GM10248 (cell line): ENCODE measurements at places on chromosomes 16 and 17.

GRCh38 chr17:2958706-2959222 is 104.6 kb downstream of the OR1D5 start:
- DNase-seq, result no peak

DNA sequence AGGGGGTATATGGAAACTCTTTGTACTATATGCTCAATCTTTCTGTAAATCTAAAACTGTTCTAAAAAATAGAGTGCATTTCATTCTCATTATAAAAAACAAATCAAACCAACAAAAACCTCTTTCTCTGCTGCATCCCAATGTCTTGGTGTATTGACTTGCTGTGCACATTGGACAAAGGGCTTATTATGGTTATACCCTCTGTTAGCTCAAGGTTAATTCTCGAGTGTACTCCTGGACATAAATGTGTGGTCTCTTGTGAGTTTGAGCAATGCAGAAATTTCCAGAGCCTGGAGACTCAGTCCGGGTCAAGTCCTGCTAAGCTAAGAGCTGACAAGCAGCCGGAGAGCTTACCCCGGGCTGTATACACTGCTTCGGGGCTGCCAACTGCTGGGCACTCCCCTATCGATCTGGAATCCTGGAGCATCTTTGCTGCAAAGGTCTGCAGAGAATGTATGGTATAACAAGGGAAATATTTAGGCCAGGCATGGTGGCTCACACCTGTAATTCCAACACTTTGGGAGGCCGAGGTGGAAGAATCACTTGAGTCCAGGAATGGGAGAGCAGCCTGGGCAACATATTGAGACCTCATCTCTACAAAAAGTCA is 66.2 kb upstream of the BRD7 start:
- no peak for DNase-seq

GRCh38 chr16:49980166-49980565 is 44.9 kb upstream of the CNEP1R1 start:
- DNase-seq, result no peak

GRCh38 chr17:61380836-61381525 is 18.7 kb upstream of the TBX2 start:
- DNase-seq, result no peak

DNA sequence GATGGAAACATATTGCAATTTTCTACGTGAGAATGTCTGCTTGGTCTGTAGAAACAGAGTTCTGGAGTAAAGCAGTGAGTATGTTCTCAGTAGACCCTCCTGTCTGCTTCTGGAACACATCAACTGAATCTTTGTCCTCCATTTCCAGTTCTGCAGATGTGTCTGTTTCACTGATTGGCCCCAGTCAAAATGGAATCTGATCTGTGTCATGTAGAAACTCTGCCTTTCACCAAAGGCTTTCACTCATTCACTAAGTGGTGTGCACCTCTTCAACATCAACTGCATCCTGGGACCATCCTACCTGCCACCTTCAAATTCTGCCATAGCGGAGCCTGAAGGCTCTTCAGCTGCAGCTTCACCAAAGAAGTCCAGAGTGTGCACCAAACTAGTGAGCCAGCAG is 2.8 kb upstream of the ZNF267 start:
- DNase-seq, result no peak

GRCh38 chr17:82483836-82484235 is 25.3 kb downstream of the NARF start:
- DNase-seq, result no peak

- peak; percentile 75 for DNase-seq
Observed at GRCh38 chr17:8126491-8127066, 2.7 kb upstream of the HES7 start.

- peak; percentile 79 for DNase-seq
Observed at GRCh38 chr17:17783116-17783824, 53.5 kb downstream of the SREBF1 start.

DNA sequence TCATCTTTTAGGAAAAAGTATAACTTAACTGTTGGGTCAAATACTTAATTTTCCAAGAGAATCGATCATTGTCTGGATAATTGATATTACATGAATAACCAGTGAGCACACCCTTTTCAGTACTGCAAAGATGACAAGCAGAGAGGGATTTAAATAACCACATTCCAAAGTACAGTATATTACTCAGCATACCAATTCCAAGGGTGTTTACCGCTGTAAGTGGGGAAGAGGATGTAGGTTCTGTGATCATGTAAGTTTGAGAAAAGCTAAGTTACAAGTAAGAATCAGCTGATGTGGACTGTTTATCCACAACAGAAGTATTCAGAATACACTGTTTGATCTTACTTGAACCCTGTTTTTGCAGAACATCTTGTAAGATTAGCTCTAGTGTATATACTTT is 6.1 kb downstream of the GDE1 start:
- DNase-seq, result no peak

DNA sequence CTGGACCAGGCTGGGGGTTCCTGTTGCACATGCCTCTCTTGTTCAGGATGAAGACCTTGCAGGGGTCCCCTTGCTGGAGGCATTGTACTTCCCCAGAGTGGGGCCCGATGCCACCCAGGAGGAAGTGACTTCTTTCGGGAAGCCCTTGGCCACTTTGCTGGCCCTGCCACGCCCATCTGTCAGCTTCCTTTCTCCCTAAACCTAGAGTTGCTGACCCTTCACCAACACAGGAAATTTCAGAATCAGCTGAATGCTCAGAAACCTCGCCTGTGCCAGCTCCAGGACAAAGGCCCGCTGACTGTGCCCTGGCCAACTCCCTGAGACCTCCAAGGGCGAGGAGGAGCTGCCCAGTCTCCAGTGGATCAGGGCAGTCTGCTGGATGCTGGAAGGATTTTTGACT is 26.7 kb downstream of the WNT9B start:
- no peak for DNase-seq

GRCh38 chr17:68612209-68612922 is 11.2 kb upstream of the FAM20A start:
- DNase-seq, result no peak

GRCh38 chr16:69566981-69567680 is 1.4 kb downstream of the NFAT5 start:
- peak; percentile 54 for DNase-seq

DNA sequence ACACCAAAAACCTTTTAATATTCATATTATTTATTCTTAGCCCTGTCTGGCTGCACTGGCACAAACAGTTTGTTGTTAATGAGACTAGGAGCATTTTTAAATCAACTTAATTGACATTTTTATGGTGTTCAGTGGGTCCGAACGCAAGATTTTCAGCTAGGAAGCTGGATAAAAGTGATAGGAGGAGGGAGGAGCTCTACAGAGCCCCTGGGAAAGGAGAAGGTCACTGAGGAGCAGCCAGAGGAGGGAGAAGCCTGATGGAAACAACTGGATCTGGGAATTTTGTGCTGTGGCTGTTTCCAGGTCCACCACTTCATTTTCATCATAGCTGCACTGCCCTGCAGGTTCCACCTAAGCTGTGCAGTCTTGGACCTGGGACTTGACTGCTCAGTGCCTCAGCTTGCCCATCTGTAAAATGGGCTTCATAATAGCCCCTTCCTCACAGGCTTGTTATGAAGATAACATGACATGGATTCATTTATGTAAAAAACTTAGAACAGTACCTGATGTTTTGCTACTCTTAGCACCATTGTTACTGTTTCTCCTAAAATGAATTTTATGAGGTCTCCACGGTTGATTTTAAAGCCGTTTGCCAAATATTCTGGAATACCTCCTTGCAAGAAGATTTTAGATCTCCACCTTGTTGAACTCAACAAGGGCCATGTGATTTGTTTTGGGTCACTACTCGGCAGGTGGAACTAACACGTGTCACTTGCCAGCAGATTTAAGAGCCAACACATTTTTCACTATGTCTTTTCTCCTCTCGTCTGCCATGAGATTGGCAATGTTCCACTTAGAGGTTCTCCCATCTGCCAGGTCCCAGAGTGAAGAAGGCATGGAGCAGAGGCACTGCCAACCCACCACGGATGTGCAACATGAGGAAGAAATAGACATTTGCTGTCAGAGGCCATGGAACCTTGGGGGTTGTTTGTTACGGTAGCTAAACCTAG is 18.7 kb upstream of the GRIN2A start:
- no peak for DNase-seq

DNA sequence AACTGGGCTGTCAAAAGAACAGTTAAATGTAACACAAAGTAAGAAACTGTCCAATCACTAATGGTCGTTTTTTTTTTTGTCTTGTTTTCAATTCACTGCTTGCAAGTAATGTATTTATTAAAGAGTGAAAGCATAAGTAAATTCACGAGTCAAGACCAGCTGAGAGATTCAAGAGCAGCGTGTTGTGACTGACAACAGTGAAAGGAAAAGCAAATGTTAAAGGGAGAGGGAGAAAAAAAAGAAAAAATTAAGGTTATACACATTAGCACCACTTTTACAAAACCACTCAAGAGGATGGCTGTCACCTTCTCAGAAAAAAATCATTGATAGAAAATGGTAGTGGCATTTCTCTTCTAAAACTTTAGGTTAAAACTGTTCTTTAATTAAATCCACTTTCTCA is 36.1 kb downstream of the GPATCH8 start:
- no peak for DNase-seq

GRCh38 chr17:9811537-9811936 is 10.3 kb downstream of the GSG1L2 start:
- no peak for DNase-seq

GRCh38 chr16:3020247-3020603 is at the start of gene TNFRSF12A:
TNFRSF12A (plus strand) TSS chr16:3020368; CDS start chr16:3020398, 30 bp downstream.
- DNase-seq, result peak; percentile 91

GRCh38 chr17:36888236-36888951 is 48.9 kb upstream of the LHX1 start:
- no peak for DNase-seq

DNA sequence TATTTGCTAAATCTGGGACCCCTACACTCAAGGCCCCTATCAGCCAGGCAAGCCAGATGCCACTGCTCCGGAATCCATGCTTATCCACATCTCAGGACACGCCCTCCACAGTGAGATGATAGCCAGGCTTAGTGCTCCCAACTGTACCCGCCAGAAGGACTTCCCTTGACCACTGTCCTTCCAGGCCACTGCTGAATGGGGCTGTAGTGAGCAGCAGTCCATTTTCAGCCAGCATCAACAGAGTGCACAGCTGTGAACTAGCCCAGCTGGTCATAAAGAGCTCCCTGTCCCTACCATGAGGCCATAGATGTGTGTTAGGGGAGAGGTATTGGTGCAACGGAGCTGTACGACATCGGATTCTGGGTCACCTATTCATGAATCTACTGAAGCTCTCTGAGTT is 13.0 kb upstream of the MED9 start:
- DNase-seq, result no peak

DNA sequence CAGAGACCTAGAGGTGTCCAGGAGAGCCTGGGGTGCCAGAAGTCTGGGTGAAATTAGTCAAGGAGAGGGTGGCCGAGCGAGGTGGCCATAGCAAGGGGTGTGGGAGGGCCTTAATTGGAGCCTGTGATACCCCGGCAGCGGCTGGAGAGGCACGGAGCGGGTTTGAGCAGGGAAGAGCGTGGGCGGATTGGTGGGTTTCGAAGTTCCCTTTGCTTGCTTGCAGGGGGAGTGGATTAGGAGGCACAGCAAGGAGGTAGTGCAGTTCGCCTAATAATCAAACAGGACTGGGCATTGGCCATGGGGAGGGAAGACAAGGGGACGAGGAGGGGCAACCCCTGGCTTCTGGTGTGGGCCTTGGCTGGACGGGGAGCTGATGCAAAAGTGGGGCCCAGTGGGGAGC is 5.4 kb upstream of the FAM83G start:
- DNase-seq, result no peak

DNA sequence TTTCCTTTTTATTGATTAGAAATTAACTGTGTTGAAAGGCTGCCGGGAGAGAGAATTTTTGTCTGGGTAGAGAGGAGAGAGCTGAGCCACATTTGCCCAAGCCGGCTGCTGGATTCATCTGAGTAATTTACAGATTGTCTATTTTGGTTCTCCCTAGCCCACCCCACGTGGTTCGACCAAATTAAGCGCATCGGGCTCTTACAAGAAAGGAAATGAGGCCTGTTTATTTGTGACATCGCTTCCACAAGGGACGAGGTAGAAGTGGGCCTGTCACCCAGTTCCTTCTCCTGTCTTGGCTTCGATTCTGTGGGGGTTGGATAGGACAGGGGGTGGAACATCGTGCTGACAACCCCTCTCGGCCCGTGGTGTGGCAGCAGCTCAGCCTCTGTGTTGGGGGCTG is 42.9 kb downstream of the SYT17 start:
- peak; percentile 54 for DNase-seq

GRCh38 chr16:2235695-2236336 is 428 bp upstream of the DNASE1L2 start:
- no peak for DNase-seq

DNA sequence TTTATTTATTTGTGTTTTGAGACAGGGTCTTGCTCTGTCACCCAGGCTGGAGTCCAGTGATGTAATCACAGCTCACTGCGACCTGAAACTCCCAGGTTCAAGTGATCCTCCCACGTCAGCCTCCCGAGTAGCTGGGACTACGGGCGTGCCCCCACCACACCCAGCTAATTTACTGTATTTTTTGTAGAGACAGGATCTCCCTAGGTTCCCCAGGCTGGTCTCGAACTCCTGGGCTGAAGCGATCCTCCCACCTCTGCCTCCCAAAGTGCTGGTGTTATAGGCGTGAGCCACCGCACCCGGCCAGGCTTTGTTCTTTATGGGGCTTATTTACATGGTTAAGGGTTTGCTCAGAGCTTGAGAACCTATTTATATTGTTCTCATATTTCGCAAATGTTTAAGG is 5.8 kb upstream of the MEIOB start:
- DNase-seq, result no peak

DNA sequence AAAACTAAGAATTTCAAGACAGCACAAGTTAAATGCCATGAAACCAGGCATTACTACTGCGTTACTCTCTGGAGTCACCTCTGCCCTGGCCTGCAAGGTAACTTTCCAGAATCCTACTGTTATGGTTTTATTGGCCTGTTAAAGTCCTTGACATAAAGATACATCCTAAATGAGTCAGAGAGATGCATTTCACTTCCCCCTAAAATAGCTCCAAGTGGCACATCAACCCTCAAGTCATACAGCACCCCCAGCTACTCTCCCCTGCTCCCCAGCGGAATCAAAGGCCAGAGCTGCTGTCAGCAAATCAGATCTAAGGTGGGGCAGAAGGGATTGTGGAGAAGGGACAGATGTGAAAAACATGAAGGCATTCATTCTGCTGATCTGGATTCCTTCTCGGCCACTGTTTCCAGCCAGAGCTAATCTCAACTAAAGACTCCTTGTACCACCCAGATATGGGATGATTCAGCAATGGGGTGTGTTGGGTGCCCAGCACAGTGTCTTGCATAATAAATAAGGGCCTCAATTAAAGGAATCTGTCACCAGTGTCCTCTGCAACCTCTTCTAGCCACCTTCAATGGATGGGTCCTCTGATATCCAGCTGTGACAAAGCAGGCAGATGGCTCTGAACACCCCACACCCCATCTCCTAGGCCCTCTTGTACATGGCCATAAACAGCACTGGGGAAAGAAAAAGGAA is 8.5 kb upstream of the CCL1 start:
- DNase-seq, result no peak

- no peak for DNase-seq
Observed at GRCh38 chr16:31572821-31573220, 45.1 kb downstream of the AHSP start.

GRCh38 chr17:3004925-3005324 is 58.5 kb downstream of the OR1D5 start:
- DNase-seq, result no peak

- DNase-seq, result no peak
Observed at GRCh38 chr17:2789700-2790099, 6.5 kb upstream of the RAP1GAP2 start.
